PC-3 (cell line): ENCODE measurements at places on chromosomes 11 and 22.

DNA sequence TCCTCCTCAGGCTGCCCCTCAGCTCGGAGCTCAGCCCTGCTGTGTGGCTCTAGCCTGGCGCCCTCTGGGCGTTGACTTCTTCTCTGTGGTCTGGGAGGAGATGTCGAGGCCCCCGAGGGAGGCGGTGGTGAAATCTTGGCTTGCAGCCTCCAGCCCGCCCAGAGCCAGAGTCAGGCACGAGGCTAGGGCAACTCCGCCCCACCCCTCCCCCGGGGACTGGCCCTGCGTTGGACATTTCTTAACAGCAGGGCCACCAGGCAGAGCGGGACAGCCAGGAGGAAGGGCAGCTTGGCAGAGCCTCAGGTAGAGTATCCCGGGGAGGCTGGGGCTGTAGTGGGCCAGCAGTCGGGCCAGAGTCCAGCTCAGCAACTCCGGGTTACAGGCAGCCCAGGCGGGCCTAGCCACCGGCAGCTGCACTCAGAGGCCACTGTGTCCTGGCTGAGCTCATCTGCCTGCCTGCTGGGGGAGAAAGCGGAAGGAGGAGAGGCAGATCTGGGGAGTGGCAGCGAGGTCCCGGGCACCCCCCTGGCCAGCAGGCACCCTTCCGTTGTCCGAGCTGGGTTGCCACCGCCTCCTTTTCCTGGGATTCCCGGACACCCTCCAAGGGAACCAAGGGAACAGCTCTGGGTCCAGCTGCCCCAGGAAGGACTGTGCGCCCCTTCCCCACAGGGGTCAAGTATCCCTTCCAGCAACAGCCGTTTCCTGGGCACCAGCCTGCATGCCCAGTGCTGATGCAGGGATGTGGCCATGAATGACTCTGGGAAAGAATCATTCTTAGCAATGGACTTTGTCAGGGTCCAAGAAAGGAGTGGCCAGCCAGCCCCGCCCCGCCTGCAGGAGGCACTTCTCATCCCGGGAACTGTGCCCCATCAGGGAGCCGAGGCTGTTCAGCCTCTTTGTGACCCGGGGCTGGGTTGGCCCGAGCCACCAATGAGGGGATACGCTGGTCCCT lies at the start of gene ALDH3B1:
Gene ALDH3B1 (plus strand): TSS at position 238 of the 952 bp plus-strand sequence. CDS start 4,971 bp downstream, outside the sequence.
- peak; percentile 90 for DNase-seq

DNA sequence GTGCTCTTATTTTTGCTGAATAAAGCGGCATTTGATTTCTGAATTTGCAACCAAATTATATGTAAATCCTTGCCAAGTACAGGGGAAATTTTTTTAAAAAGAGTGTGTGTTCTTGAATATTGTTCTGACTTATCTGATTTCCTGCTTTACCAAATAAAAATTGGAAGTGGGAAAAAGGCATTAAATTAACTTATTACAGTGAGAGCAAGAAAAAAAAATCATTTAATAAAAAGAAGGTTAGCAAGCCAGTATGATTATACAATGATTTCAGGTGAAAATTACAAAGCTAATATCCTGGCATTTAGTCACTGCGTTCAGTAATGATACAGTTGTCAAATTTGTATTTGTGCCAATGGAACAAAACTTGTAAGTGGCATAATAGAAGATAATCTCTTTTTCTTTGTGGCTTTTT lies 82.1 kb upstream of the PPARA start:
- peak; percentile 19 for DNase-seq

DNA sequence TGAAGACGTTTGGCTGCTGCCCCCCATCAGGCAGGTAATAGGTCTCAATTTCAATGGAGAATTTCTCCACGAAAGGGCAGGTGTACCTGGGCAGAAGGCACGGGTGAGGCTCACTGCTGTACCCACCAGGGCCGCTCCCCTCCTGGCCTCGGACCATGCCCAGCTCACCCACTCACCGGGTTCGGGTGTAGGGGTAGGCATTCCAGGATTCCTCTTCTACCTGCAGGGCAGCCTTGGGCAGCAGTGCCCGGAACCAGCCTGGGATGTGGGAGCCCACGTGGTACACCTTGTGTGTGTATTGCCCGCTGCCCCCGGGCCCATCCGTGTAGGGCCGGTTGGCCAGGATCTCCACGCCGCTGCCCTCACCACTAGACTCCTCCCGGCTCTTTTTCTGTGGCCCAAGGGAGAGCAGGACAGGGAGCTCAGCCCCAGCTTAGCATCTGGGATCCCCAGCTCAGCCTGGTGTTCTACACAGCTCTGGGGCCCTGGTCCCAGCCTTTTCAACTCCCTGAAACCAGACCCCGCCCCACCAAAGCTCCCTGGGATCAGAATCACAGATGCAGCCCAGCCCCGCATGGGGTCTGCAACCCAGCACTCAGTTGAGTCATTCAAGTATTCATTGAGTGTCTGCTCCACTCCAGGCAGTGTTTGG lies 2.7 kb downstream of the PITPNM1 start:
- no peak for DNase-seq

GRCh38 chr11:10550503-10551289 lies 9.7 kb upstream of the RNF141 start:
- peak; percentile 73 for DNase-seq

GRCh38 chr11:130979386-130979972 lies 63.2 kb upstream of the SNX19 start:
- DNase-seq: peak; percentile 72

- no peak for DNase-seq
Observed at GRCh38 chr11:112942966-112943643, 18.1 kb upstream of the NCAM1 start.

GRCh38 chr22:47160141-47160541 lies 397.7 kb downstream of the TBC1D22A start:
- no peak for DNase-seq

DNA sequence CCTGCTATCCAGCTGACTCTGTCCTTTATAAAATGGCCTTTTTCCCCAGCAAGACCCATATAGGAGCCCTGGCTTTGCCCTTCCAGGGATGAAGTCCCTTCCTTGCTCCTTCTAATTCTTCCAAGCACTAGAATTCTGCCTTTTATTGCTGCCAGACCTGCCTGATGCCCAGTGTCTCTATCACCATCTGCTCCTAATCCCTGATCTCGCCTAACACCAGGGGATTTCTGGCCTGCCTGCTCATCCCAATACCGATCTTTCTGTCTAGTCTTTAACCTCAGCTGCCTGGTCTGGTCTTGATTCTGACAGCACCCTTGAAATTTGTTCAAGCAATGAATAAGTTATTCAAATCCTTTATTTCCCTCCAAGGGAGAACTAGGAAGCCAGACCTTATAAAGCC lies 150.2 kb downstream of the SPON1 start:
- no peak for DNase-seq

DNA sequence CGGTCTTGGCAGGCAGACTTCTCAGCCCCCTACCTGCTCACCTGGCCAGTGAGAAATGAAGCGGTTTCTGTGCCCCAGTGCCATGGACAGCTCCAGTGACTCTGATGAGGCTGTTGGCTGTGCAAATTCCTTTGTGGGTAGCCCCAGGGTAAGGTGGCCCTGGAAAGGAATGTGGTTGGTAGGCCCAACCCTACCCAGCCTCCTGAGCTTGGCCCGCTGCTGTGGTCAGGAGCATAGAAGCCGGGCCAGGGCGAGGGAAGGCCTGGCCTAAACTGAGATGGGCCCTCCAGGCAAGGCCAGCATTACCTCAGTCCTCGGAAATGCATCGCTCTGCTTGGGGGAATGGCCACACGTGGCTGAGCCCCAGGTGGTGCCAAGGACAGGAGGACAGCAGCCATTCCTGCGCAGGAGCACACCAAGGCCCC lies 16.9 kb downstream of the DAGLA start:
- DNase-seq: peak; percentile 98

DNA sequence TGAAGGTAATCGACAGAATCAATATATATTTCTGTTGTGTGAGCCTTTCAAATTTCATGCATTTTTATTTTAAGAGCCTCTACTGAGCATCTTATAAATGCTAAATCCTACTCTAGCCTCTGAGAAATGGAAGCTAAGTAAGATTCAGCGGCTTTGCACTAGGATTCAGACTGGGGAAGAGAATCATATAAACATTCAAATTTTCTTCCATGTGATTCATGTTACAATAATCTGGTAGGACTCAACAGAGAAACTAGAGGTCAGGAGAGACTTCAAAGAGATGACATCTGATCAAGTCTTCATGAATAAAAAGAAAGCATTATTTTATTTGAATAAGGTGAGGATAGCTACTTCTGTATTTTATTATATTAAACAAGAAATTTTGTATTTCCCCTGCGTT lies 538.9 kb downstream of the DLG2 start:
- DNase-seq: peak; percentile 54

GRCh38 chr11:130175898-130176297 lies 16.3 kb downstream of the ST14 start:
- DNase-seq: no peak

GRCh38 chr11:86938203-86938899 lies 16.8 kb downstream of the FZD4 start:
- no peak for DNase-seq

GRCh38 chr11:11230802-11231562 lies 122.1 kb downstream of the CSNK2A3 start:
- peak; percentile 40 for DNase-seq

- DNase-seq: no peak
Observed at GRCh38 chr11:66345316-66345649, 379 bp upstream of the BRMS1 start.
